ENCODE measurements at places on chromosomes 12 and 14. TPM values are rescaled to one million over a fixed set of nuclear protein-coding genes. Genes with fewer than 3 reads are reported as not detected.

COX8C gene
- not detected for total RNA-seq

GAS2L3 gene
- total RNA-seq = 20.0 TPM

METTL17 gene
- total RNA-seq = 118 TPM

TAS2R9 gene
- total RNA-seq = not detected

ACOT4 gene
- 5.6 TPM for total RNA-seq

PRIMA1 gene
- total RNA-seq = not detected

RASSF9 gene
- 3.8 TPM for total RNA-seq

B4GALNT1 gene
- 0.14 TPM for total RNA-seq

RERG gene
- 1.4 TPM for total RNA-seq

RAD9B gene
- not detected for total RNA-seq

TAS2R13 gene
- 0.29 TPM for total RNA-seq

SYT10 gene
- total RNA-seq = not detected

BBOF1 gene
- 3.8 TPM for total RNA-seq

PYGL gene
- total RNA-seq = 96.8 TPM

NTF3 gene
- 1.9 TPM for total RNA-seq

KRT83 gene
- total RNA-seq = not detected

TSPAN8 gene
- not detected for total RNA-seq

SERPINA6 gene
- 0.81 TPM for total RNA-seq

NAV3 gene
- 27.9 TPM for total RNA-seq

SMIM41 gene
- total RNA-seq = not detected

PLEKHH1 gene
- 7.6 TPM for total RNA-seq

ATL1 gene
- 5.3 TPM for total RNA-seq

ZFHX2 gene
- total RNA-seq = 0.58 TPM

ACSM4 gene
- total RNA-seq = not detected

PTGDR gene
- not detected for total RNA-seq

GUCY2C gene
- total RNA-seq = not detected

MYRFL gene
- 0.07 TPM for total RNA-seq

SIX6 gene
- not detected for total RNA-seq

TMEM119 gene
- total RNA-seq = not detected

KRT71 gene
- total RNA-seq = not detected

SNRPF gene
- 36.5 TPM for total RNA-seq

TCL1A gene
- not detected for total RNA-seq

EMP1 gene
- total RNA-seq = 117 TPM
